ENCODE measurements at places on chromosomes 5 and 9.

DNA sequence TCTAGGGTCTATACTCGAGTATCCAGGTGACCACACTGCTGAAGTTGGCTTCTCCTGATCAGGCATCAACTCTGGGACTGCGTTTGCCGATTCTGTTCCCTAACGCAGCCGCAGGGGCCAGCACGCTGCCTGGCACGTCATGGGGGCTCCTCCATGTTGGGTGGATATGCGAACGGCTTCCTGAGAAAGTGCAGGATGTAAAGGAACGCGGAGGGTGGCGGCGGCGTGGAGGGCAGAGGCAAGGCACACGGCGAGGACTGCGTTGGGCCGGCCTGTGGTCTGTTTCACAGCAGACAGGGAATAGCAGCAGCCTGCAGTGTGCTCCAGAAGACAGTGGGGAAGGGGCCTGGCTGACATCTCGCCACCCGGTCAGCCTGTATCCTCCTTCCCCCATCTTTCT is 3.8 kb downstream of the LCN10 start:
- no peak for DNase-seq

- DNase-seq, result no peak
These were observed 60.5 kb downstream of the ASTN2 start for GRCh38 chr9:117354244-117354847.

- no peak for DNase-seq
These were observed 319.1 kb downstream of the KIF4B start for GRCh38 chr5:155332618-155333017.

DNA sequence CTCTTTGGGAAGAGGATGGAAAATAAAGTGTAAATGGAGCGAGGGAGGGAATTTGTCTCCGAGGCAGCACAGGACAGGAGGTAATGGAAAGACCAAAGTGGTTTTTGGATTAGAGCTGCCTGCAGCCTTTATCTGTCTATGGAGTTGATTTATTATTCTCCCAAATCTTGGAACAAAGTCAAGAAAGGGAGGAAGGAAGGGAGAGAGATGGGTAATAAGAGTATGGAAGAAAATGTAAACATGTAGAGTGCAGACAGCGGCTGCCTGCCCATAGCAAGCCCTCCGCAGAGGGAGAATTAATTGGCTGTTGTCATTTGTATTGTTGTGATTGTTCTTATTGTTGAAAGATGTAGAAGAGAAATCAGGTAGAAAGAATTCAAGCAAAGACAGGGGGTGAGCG is 15.7 kb downstream of the KCNIP1 start:
- no peak for DNase-seq

DNA sequence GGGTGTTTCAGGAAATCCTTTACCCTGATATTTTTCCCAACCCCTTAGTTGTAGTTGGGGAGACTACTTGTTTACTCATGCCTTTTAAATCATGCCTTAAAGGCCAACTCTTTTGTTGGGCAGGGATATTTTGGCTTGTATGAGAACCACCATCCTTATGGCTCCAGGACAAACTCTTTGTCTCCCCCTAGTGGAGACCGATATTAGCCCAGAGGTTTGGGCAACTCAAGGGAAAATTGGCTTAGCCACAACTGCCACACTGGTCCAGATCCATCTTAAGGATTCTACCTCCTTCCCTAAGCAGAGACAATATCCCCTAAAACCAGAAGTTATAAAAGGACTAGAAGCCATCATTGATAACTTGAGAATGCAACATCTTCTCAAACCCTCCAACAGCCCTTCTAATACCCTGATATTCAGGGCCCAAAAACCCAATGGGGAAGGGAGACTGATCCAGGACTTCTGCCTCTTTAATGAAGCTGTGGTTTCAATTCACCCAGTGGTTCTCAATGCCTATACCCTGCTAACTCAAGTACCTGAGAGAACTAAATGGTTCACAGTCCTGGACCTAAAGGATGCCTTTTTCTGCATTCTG is 100.9 kb upstream of the HCN1 start:
- no peak for DNase-seq

DNA sequence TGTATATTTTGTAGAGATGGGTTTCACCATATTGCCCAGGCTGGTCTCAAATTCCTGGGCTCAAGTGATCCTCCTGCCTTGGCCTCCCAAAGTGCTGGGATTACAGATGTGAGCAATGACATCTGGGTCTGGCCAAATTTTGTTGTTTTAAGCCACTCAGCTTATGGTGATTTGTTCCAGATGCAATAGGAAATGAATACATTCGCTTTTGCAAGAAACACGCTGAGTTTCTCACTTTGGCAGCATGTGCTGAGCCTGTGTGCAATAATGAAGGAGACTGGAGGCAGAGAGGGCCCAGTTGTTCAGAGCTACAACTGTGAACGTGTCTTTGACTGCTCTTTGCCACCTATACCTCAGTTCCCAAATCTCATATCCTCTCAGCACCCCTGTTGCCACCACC is 56.4 kb downstream of the KIF4B start:
- no peak for DNase-seq

DNA sequence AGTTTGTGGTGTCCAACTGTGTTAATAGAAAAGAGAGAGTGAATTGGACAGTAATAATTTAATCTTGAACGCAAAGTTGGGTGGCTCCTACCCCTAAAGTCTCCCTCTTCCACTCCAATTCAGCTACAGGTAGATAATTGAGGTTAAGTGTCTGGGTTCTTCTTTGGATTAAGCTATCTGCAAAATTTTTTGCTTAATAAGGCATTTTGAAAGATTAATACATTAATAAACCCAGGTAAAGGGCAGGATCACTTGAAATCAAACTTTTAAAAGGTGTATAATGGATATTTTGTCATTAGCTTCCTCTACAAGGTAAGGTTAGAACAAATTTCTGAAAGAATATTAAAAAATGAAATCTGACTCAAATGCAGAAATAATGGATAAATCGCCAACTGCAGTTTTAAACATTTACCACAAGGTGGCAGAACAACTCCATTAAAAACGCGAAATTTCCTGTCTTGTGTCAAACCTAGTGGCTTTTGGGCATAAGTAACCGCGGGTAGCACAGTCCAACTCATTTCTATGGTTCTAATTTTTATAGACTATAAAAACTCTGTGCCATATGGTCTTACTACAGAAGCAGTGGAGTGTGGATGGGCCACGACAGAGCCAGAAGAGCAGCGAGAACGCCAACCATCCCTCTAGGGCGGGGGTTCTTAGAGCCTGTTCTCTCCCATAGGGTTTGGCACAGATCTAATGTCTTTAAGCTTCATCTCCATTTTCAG is 276.5 kb downstream of the ARHGEF28 start:
- DNase-seq, result peak; percentile 69

DNA sequence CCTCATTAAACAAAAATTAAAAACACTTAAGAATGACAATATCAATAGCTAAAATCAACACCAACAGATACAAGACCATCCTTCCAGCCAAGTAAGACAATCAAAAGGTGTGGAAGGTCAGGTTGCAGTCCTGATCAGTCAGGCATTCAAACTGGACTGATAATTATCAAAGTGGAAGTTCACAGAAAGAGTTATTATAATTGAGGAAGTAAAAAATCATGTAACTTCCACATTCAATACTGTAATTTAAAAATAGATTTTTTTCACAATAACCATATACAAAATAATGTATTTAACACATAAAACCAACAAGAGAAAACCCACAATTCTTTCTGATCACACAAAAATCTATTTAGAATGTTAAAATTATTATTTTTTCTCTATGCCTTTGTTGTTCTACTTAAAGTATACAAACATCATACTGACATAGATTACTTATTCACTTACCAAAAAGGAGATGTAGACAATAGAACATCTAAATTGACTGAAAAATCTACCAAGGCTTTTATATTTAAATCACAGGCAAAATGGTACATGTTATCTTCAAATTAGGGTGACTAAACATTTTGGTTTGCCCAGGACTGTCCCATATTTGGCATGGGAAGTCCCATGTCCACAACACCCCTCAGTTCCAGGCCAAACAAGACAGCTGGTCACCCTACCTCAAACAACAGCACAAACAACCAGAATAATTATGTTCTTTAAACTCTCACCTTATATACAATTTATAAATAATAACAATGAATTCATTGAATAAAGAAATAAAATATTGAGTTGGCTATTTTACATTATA is 142.5 kb upstream of the SLC24A2 start:
- DNase-seq, result no peak

- no peak for DNase-seq
These were observed 585.2 kb downstream of the ACTL7B start for GRCh38 chr9:108270561-108270960.

GRCh38 chr5:77683171-77683732 is 44.7 kb upstream of the OTP start:
- DNase-seq, result no peak

- no peak for DNase-seq
These were observed 72.4 kb upstream of the ADAMTS2 start for GRCh38 chr5:179417696-179418095.

DNA sequence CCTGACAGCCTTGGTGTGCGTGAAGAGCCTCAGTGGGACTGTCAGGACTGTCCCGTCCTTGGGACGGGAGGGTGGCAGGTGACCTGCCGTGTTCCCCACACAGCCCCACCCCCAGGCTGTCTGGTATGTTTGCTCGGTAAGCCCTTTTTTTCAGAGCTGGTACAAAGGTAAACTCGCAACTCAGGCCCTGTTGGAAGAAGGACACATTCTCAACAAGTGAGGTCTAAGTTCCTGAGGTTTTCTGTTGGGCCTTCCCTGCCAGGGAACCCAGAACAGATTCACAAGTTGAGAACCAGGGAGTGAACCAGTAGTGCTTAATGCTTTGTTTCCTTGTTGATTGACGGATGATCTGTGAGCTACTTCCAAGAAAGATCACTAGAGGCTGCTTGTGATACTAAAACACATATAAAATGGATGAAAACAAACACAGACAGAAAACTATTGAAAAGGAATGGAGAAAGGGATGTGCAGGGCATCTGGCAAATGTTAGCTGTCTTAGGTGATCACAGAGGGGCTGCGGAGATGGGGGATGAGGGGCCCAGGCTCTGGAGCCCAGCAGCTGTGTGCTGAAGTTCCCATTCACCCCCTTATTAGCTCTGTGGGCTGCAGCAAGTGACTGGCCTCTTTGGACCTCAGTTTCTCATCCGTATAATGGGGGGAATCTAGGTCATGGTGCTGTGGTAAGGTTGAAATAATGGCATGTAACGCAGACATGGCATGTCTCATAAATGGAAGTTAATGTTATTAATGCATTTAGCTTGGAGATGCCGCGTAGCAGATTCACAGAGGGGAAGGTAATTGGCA is 2.7 kb downstream of the NDST1 start:
- DNase-seq, result peak; percentile 29
